ENCODE measurements at places on chromosomes 2 and 18.

DNA sequence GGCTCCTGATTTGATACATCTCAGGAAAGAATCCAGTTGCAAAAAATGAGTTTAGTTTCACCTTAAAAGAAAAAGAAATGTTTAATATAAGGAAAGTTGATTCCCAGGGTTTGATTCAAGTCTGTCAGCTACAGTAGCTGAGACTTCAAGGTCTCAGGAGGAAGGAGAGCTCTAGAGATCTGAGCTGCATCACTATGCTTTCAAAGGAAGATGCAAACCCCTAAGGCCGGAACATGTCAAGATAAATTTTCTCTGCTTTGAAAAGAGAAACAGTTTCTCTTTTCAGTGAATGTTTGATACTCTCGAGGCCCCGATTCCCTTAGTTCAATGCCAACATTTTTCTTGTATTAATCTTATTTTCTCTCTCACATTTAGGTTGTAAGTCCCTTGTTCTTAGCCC, 128.6 kb downstream of the RGPD3 start:
- DNase-seq = no peak

- no peak for DNase-seq
These were observed 17.2 kb downstream of the EML4 start for GRCh38 chr2:42186366-42186765.

DNA sequence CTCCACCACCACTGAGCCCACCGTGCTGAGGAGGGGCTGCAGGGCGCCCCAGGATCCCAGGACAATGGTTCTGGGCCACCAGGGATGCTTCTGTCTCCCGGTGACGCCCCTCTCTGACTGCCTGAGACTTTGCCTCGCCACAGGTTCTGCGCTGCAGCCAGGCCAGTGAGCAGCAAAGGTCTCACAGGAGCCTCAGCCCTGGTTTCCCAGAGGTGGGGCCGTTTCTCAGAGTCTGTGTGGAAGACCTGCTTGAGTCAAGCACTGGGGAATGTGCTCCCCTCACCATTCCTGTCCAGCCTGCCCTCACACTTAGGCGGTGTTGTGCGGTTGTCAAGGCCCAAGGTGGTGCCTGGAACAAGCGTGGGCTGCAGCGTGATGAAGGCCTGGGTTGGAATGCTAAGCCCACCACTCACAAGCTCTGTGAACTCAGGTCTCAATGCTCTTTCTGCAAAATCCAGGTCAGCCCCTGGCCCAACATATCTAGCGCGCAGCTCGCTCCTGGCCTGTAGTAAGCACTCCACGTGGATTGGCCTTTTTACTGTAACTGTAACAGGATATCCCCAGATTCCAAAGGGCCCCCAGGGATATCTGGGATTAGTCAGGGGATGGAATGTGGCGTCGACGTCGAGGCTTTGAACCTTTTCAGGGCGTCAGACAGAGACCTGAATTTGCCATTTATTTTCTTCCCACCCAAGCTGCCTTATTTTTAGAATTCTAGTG, 47.6 kb downstream of the PLB1 start:
- no peak for DNase-seq

DNA sequence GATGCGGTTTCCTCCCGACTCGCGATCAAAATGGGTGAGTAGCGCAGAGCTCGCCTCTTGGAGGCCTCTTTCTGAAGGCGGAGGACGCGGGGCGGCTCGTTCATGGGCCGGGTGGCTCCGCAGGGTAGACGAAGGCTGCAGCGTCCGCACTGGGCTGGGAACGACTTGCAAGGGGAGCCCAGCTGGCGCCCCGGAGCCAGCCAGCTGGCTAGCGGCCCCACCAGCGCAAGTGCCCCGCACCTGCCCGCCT, 328 bp upstream of the PASK start:
- DNase-seq = no peak

GRCh38 chr2:217081799-217082198, 221.9 kb upstream of the TNP1 start:
- DNase-seq = no peak

- peak; percentile 36 for DNase-seq
These were observed 1.5 kb downstream of the RND3 start for GRCh38 chr2:150485871-150486538.

GRCh38 chr2:203567691-203568090, 32.6 kb upstream of the RAPH1 start:
- DNase-seq = no peak

GRCh38 chr18:23784832-23785245, 95.6 kb downstream of the LAMA3 start:
- no peak for DNase-seq

Measured in NCI-H187 (cell line).